ENCODE measurements at places on chromosomes 2 and 18.

- no peak overlapping the region for H3K4me3 ChIP-seq
- no peaks in the 10 kb centered on the region for H3K36me3 ChIP-seq
Measured at GRCh38 chr2:189024901-189025618, 50.9 kb downstream of the COL3A1 start.

DNA sequence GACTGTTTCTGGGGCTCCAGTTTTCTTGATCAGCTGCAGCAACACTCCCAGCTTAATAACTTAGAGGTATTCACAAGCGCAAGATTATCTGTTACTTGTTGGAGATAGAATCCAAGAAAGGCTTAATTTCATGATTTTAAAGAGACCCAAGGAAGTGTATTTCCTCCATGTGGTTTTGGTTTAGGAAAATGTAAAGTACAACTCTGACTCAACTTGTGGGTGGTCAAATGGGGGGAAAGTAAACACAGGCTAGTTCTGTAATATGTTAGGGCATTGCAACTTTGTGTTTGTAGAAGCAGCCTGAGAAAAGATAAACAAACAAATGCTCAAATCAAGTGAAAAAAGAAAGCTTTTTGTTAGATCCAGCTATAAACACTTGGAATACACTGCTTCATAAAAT lies 90.1 kb upstream of the COL3A1 start:
- no peaks in the 10 kb centered on the region for H3K4me1 ChIP-seq
- DNase-seq, result no peak
- H3K4me3 ChIP-seq, result no peak overlapping the region
- H3K27me3 ChIP-seq, result no peaks in the 10 kb centered on the region
- no peak overlapping the region for H3K27ac ChIP-seq
- H3K36me3 ChIP-seq, result peaks cover 6% of the 10 kb centered on the region

DNA sequence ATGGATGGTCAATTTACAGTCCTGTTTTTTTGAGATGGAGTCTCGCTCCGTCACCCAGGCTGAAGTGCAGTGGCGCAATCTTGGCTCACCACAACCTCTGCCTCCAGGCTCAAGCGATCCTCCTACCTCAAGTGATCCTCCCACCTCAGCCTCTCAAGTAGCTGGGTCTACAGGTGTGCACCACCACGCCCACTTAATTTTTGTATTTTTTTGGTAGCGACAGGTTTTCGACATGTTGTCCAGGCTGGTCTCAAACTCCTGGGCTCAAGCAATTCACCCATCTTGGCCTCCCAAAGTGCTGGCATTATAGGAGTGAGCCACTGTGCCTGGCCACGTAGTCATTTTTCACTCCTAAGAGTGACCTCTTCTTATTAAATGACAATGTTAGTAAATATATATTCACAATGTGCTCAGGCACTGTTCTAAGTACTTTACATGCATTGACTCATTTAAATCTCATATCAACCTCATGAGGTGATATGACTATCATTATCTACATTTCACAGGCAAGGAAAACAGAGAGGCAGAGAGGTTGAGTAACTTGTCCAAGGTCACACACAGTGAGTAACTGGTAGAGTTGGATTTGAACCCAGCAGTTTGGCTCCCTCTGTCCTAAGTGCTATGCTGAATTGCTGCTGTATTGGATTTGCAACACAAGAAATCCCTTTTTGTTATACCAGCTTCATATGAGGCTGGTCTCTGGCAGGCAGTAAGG lies 5.6 kb upstream of the DIS3L2 start:
- peaks cover 3% of the 10 kb centered on the region for H3K4me1 ChIP-seq
- no peaks in the 10 kb centered on the region for H3K27me3 ChIP-seq
- DNase-seq, result no peak
- H3K36me3 ChIP-seq, result no peaks in the 10 kb centered on the region
- no peak overlapping the region for H3K4me3 ChIP-seq

DNA sequence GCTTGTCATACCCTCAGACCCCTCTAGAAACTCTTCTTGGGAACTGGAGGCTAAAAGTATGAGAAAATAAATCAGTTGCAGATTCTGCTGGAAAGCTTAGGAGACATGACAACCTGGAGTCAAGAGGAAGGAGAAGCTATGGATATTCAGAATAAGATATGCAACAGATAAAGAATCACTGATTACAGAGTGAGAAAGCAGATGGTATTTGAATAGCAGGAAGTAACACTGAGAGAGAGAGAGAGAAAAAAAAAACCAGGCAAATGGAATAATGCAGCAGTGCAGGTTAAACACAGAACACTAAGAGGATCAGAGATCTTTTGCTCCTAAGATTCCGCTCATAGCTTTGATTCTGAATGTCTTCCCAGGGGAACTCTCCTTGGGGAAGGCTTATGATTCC lies 1284.1 kb upstream of the NXPH2 start:
- no peak for DNase-seq
- no peaks in the 10 kb centered on the region for H3K27me3 ChIP-seq

DNA sequence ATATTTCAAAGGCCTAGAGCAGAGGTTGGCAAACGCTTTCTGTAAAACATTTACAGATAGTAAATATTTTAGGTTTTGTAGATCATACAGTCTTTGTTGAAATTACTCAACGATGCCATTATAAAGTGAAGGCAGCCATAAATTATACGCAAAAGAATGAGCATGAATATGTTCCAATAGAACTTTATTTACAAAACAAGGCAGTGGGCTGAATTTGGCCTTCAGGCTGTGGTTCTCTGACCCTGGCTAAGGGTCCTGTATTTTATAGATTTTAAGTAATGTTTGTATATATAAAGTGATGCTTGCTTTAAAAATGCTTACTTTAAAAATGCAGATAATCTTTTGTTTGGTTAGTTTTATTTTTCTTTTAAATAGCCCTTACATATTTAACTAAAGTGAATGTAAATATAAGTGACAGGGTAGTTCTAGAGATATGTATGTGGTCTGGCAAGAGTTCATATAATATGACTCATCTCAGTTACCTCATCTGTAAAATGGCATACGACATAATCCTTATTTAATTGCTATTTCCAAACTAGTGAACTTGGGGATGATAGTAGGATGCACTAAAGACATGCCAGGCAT lies 51.7 kb upstream of the ATP5MC3 start:
- H3K4me1 ChIP-seq, result no peaks in the 10 kb centered on the region
- no peak overlapping the region for H3K27ac ChIP-seq
